ENCODE measurements at places on chromosomes 4 and X. TPM values are rescaled to one million over a fixed set of nuclear protein-coding genes. Genes with fewer than 3 reads are reported as not detected.

GPR34 gene
- total RNA-seq = 0.28 TPM

GATA1 gene
- not detected for total RNA-seq

CLCN5 gene
- 2.4 TPM for total RNA-seq

PRSS48 gene
- not detected for total RNA-seq

PABPC1L2B gene
- total RNA-seq = not detected

GPR173 gene
- not detected for total RNA-seq

ITIH6 gene
- total RNA-seq = not detected

TCEAL6 gene
- not detected for total RNA-seq

FNIP2 gene
- 9.4 TPM for total RNA-seq

SMIM31 gene
- total RNA-seq = not detected

HSFX4 gene
- total RNA-seq = not detected
